ENCODE measurements at places on chromosomes 1 and 21.

GRCh38 chr1:243596431-243597062, 253.5 kb downstream of the AKT3 start:
- DNase-seq, result no peak

DNA sequence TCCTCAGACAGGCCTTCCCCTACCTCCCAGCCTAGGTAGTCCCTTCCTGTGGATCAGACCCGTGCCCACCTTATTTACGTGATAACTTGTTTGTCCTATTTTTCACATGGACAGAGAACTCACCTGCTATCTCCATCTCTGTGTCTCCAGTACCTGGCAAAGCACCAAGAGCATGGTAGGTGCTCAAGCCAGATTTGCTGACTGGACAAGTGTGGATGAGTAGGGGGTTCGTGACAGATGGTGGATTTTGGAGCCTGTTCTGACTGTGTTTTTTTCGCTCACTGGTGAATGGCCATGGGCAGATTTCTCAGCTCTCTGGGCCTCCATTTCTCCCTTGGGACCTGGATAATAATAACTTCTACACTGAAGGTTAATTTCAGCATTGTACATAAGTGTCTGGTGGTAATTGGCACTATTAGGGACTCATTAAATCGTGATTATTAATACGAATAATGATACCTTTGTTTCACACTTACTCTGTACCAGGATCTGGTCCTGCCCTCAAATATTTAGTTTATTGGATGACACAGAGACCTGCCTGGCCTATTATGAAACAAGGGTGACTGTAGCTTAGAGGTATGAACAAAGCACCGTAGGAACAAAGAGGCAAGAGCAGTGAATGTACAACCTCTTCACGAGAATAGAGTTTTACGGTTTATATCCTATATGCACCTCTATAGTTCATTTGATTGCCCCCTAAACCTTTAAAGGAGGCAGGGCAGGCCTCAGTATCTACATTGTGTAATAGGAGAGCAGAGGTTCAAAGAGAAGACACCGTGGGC, 24.5 kb upstream of the SLC26A9 start:
- DNase-seq, result no peak

GRCh38 chr1:240171907-240172306, 80.2 kb downstream of the FMN2 start:
- no peak for DNase-seq

DNA sequence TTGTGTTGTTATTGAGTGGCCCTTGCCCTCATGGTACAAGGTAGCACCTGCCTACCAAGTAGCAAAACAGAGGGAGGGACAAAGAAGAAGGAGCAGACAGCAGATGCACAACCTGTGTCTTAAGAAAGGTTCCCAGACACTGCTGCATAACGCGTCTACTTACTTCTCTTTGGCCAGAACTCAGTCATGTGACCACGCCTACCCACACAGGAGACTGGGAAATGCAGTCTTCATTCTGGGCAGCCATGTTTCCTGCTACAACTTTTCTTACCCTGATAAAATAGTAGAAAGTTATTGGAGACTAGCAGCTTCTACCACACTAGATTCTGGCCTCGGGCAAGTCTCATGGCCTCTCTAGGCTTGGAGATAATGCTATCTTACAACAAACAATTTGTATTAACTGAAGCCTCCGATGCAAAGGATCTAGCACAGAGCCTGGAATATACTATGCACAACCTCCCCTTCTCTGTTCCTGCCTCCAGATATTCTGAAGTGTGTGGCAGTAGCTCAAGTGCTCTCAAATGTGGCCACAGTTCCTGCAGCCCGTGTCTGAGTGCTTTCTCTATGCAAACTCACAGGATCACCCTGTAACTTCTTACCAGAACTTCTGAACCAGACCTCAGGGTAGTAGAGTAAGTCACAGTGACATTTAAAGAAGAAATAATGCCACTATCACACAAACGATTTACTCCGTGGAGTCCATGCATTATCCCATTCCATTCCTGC, 34.1 kb upstream of the BTG2 start:
- no peak for DNase-seq

DNA sequence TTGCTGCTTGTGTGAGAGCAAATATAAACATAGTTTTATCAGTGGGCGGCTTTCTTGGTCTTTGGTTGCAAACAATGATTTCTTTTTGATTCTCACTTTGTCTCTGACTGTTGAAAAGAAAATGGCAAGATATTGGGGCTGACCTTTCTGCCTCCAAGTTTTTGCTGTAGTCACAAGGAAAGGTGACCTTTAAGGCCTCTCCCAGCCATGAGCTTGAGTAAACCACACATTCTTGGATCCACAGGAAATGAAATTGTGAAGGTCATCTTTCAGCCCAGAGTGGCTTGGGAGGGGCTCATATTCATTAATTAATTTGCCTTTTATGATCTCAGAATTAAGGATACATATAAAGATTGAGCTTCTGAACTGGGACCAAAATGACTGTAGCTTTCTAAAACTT, 241.6 kb downstream of the BACH1 start:
- no peak for DNase-seq

- no peak for DNase-seq
These were observed 5.0 kb downstream of the ADARB1 start for GRCh38 chr21:45079351-45079750.

- no peak for DNase-seq
These were observed 14.3 kb downstream of the ADARB1 start for GRCh38 chr21:45088729-45089128.

DNA sequence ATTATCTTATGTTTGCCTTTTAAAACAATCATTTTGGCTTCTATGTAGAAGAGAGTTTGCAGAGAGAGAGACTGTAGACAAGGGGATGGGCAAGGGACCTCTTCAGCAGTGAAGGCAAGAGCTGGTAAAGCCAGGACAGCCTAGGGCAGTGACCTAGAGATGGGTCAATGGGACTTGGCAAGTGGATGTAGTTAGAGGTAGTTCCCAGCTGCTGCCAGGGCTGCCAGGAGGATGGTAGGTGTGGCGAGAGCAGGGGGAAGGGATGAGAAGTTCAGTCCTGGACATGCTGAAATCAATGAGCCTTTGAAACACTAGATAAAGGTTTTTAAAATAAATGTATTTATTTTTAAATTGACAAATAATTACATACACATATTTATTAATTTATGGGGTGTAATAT, 6.4 kb upstream of the SPRR5 start:
- no peak for DNase-seq

- DNase-seq, result no peak
These were observed 1204.6 kb upstream of the TMPRSS15 start for GRCh38 chr21:19608101-19608621.

- no peak for DNase-seq
These were observed 19.9 kb upstream of the SAMD11 start for GRCh38 chr1:903721-904271.

DNA sequence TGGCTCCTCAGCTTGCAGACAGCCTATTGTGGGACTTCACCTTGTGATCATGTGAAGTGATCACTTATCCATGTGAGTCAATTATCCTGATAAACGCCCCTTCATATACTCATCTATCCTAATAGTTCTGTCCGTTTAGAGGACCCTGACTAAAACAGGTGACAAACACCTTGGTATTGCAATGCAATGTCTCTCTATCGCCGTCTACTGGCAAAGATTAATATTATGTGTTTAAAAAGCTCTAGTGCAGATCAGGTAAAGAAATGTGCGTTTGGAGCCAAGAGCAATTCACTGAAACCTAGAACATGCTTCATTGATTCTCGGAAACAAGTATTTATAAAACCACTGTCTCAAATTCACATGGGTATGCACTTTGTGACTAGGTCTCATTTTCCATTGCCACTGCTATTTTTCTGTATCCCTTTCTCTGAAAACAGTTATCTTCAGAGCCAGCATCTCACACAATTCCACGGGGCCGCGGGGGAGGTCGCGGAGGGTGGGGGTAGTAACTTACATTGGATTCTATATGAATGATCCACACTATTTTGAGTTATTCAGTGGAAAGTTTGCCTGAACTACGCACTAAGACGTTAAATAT, 554.6 kb upstream of the NCAM2 start:
- DNase-seq, result no peak

- no peak for DNase-seq
These were observed 126.2 kb downstream of the GIPC2 start for GRCh38 chr1:78171736-78172590.

- no peak for DNase-seq
These were observed 71.0 kb downstream of the ACTL8 start for GRCh38 chr1:17826165-17826488.

GRCh38 chr1:229657993-229658755, 32.1 kb downstream of the URB2 start:
- DNase-seq, result no peak

GRCh38 chr1:185560760-185561159, 173.4 kb upstream of the HMCN1 start:
- no peak for DNase-seq

GRCh38 chr21:17429936-17430335, 82.9 kb upstream of the CXADR start:
- no peak for DNase-seq

GRCh38 chr1:157147906-157148700, 9.9 kb upstream of the ETV3 start:
- DNase-seq, result no peak

GRCh38 chr1:16162163-16162822, 6.4 kb upstream of the EPHA2 start:
- DNase-seq, result peak; percentile 30

DNA sequence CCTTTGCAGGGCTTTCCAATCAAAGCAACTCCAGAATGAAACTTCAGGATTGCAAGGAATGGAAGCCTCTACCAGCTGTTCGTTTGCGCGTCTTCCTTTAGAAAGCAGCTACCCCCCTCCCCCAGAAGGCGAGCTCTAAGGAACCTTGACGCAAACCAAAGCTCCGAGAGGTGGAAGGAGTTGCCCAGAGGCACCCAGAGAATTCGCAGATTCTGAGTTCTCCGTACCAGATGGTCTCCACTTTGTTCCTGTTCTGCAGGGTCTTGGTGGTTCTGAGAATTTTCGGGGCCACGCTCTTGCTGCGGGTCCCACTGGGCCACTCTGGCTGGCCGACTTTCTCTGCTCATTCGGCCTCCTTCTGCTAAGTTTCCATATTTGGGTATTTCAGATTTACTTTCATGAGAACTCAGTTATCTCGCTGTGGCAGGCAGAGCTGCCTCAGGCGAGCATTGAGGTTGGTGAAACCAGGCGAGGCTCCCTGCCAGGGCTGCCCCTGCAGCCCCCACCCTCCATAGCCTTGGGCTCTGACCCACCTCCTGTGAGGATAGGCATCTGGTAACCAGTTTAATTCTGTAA, 801 bp downstream of the TRAF5 start:
- peak; percentile 21 for DNase-seq

DNA sequence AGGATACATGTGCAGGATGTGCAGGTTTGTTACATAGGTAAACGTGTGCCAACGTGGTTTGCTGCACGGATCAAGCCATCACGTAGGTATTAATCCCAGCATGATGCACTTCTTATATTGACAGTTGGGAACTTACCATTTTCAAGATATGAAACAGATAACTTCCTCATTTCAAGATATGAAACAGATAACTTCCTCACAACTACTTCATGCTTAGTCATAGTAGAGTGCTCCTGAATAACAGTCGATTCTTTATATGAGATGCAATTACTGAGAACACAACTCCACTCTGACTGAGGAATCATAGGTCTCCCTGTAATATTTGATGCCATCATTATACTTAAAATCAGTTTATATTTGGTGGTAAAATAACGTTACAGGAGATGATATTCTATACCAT, 1124.3 kb downstream of the AMY1C start:
- DNase-seq, result no peak

- no peak for DNase-seq
These were observed 316.9 kb upstream of the VAMP3 start for GRCh38 chr1:7454052-7454815.

DNA sequence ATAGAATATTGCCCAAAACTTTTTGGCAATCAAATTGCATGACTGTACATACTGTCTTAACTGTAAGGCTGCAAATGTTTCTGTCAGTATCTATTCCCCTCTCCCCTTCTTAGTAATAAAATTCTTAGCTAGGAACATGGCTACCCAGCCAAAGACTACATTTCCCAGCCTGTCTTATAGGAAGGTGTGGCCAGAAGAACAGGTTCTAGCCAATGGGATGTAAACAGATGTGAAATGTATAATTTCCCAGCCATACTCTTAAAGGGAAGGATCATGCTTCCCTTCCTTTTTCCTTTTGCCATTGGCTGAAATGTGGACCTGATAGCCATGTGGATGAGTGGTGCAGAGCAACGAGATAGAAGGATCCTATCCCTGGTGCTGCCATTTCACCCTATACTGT, 7.0 kb upstream of the HIVEP3 start:
- no peak for DNase-seq

DNA sequence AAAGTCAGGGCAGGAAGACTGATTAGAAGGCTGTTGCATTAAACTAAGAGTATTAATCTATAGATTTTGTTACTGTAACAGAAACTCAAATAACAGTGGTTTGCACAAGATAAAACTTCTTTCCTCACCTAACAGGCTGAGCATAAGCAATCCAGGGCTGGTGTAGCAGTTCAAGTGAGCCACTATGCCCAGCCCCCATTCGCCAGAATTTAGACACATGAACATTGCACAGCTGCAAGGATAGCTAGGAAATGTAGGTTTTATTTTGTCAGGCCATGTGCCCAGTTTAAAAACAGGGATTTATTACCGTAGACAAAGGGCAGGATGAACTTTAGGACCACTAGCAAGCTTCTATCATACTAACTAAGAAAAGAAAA, 19.5 kb upstream of the DOCK7 start:
- no peak for DNase-seq

- DNase-seq, result no peak
These were observed 34.3 kb downstream of the SLC35D1 start for GRCh38 chr1:67019600-67020136.

DNA sequence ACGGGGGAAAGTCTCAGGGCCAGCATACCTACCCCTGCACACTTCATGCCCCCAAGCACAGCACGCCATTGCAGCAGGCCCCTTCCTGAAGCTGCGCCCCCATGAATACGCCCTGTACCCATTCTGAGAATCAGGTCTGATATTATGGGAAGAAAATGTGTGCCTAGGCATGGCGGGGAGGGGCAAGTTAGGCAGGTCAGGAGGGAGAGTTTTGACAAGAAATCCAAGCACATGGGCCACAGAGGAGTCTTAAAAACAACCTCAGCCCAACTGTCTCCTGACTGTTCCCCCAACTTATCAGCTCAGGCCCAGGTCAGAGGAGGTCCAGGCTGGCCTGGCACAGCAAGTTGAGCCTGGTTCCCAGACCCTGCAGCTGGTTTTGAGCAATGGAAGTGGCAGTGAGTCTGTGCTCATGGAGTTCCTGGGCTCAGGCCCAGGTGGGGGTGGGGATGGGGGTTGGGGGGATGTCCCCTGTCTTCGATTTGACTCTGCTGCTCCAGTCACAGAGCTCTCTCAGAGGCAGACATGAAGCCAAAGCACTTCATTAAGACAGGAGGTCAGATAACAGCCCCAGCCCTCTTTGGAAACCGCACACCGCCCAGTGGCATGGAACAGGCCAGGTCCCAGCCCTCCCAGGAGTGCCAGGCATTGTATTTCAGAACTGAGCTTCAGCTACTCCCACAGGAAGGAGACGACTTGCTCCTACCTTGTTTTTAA, 20.6 kb upstream of the BCAR3 start:
- DNase-seq, result no peak
